ENCODE measurements at places on chromosomes 3 and 15. TPM values are rescaled to one million over a fixed set of nuclear protein-coding genes. Genes with fewer than 3 reads are reported as not detected.

DNA sequence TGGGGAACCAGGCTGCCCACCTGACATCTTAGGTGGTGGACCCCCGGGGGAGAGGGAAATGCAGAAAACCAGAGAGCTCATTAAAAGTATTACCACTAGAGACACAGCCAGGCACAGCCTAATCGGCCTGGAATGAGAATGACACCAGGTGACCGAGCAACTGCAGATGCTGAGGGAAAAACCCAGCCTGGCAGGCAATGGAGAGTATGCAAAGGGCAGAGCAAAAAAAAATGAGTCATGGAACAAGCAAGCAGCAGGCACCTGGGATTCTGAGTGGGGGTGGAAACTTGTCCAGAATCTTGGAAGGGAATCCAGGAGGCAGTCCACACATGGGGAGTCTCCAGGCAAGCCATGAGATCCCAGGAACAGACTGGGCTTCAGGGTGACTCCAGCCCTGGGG lies 183.7 kb upstream of the LRRN1 start:
- H3K27me3 ChIP-seq, result no peaks in the 10 kb centered on the region
- no peak overlapping the region for H3K27ac ChIP-seq
- no peaks in the 10 kb centered on the region for H3K4me1 ChIP-seq
- no peak overlapping the region for H3K4me3 ChIP-seq
- H3K36me3 ChIP-seq, result no peaks in the 10 kb centered on the region

Gene IL20RB
- 3.6 TPM for total RNA-seq

GRCh38 chr3:134374791-134375581 lies 739 bp upstream of the AMOTL2 start:
- DNase-seq, result no peak
- no peak overlapping the region for H3K27ac ChIP-seq
- H3K4me1 ChIP-seq, result peaks cover 17% of the 10 kb centered on the region
- H3K4me3 ChIP-seq, result no peak overlapping the region

DNA sequence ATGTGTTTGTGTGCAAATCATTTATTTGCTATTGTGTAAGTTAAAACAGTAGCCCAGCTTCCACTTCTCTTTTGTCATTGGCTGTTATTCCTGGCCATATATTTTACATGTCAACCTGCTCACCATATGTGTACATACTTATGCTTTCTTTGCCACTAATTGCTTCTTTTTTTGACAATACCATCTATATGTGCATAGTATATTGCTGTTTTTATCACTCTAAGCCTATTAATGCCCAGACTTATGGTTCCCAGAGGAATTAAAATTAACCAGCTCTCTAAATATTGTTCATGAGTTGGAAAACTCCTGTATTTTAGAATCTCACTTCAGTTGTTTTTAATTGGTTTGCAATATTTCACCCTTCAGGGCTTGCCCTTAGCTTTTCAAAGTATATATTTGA lies 428.9 kb downstream of the MECOM start:
- no peaks in the 10 kb centered on the region for H3K4me1 ChIP-seq
- no peak overlapping the region for H3K4me3 ChIP-seq
- no peaks in the 10 kb centered on the region for H3K27me3 ChIP-seq
- no peaks in the 10 kb centered on the region for H3K36me3 ChIP-seq
- no peak overlapping the region for H3K27ac ChIP-seq

DNA sequence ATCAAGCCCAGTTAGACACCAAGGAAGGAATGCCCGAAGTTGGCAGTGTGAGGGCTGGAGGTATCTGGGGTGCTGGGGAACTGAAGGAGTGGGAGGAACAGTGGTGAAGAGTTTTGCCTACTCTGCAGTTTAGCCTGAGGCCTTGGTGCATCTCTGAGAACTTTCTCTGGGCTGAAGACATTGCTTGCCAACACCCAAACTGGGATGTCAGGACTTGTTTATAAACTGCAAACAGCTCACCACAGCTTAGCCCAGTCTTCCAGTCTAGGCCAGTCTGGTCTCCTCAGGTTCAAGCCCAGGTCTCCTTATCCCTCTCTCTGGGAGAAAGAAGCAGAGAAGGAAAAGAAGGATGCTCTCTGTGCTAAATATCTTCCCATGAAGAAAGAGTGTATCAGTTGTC lies 68.0 kb upstream of the BOC start:
- no peaks in the 10 kb centered on the region for H3K4me1 ChIP-seq
- no peak overlapping the region for H3K27ac ChIP-seq
- DNase-seq, result no peak

GRCh38 chr15:89423981-89424380 lies 72.4 kb downstream of the RHCG start:
- no peaks in the 10 kb centered on the region for H3K36me3 ChIP-seq
- no peak for DNase-seq
- H3K4me1 ChIP-seq, result no peaks in the 10 kb centered on the region
- peaks cover 5% of the 10 kb centered on the region for H3K27me3 ChIP-seq

GRCh38 chr3:120705884-120706582 lies 24.0 kb upstream of the HGD start:
- H3K36me3 ChIP-seq, result peaks cover 6% of the 10 kb centered on the region
- H3K27me3 ChIP-seq, result no peaks in the 10 kb centered on the region
- DNase-seq, result no peak

GRCh38 chr15:51311510-51311909 lies 26.9 kb downstream of the CYP19A1 start:
- H3K4me3 ChIP-seq, result no peak overlapping the region
- no peaks in the 10 kb centered on the region for H3K36me3 ChIP-seq
- no peaks in the 10 kb centered on the region for H3K4me1 ChIP-seq
- peaks cover 2% of the 10 kb centered on the region for H3K27me3 ChIP-seq
- DNase-seq, result no peak

- DNase-seq, result no peak
- H3K4me1 ChIP-seq, result no peaks in the 10 kb centered on the region
- no peaks in the 10 kb centered on the region for H3K36me3 ChIP-seq
- H3K27ac ChIP-seq, result no peak overlapping the region
- no peaks in the 10 kb centered on the region for H3K27me3 ChIP-seq
- no peak overlapping the region for H3K4me3 ChIP-seq
These were observed 22.2 kb upstream of the FBN1 start for GRCh38 chr15:48667701-48668100.

GRCh38 chr3:173993299-173993698 lies 595.8 kb downstream of the NLGN1 start:
- H3K4me1 ChIP-seq, result no peaks in the 10 kb centered on the region
- no peak for DNase-seq
- no peaks in the 10 kb centered on the region for H3K36me3 ChIP-seq
- no peak overlapping the region for H3K27ac ChIP-seq
- H3K4me3 ChIP-seq, result no peak overlapping the region
- H3K27me3 ChIP-seq, result no peaks in the 10 kb centered on the region

- H3K4me3 ChIP-seq, result no peak overlapping the region
- H3K27me3 ChIP-seq, result no peaks in the 10 kb centered on the region
- DNase-seq, result no peak
These were observed 94.5 kb downstream of the ARPP21 start for GRCh38 chr3:35733864-35734263.

DNA sequence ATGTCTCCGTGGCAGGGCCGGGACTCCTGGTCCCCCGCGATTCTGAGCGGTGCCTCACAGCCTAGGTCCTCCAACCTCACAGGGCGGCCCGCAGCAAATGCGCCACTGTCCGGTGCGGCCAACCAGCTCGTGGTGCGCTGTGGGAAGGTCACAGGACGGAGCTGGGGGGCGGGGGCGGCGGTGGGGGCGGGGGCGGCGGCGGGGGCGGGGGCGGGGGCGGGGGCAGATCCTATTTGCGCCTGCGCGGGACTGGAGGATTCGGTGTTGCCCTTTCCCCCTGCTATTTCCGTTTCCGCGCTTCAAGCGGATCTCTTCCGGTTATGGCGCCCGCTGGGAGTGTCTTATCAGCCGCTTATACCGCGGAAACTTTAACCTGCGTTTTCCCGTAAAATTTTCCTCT lies 106.7 kb upstream of the SNRPN start:
- H3K4me3 ChIP-seq, result no peak overlapping the region
- DNase-seq, result no peak
- no peak overlapping the region for H3K27ac ChIP-seq
- no peaks in the 10 kb centered on the region for H3K36me3 ChIP-seq
- H3K27me3 ChIP-seq, result no peaks in the 10 kb centered on the region
- no peaks in the 10 kb centered on the region for H3K4me1 ChIP-seq
